Thoracic aorta (tissue), 2 donors: ENCODE measurements at places on chromosomes 3 and 15.

- no peak for DNase-seq
These were observed 38.3 kb downstream of the CPN2 start for GRCh38 chr3:194312743-194313281.

DNA sequence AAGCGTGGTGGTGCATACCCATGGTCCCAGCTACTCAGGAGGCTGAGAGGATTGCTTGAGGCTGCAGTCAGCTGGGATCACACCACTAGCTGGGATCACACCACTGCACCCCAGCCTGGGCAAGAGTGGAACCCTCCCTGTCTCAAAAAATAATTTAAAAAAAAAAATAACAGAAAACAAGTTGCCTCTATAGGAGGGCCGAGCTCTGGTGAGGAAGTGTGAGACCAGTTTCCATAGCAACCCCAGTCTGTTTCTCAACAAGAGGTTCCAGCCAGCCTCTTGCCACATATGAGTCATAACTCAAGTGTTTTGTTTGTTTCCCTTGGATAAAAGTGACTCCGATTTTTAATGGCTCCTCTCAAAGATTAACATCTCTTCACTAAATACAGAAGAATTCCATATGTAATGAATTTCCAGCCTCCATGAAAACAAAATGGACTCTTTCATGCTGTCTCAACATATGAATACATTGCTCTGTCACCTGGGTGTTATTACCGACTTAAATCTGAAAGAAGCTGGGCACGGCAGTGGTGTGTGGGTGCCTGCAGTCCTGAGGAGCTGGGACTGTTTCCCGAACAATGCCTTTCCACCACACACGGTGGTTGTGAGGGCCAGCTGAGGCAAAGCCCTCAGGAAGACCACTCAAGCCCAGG, 19.7 kb downstream of the TMEM43 start:
- peak; percentile 68 for DNase-seq

- no peak for DNase-seq
These were observed 114.2 kb upstream of the TJP1 start for GRCh38 chr15:29936353-29937049.

- DNase-seq: no peak
These were observed 200.1 kb downstream of the TLE3 start for GRCh38 chr15:69897471-69898237.

DNA sequence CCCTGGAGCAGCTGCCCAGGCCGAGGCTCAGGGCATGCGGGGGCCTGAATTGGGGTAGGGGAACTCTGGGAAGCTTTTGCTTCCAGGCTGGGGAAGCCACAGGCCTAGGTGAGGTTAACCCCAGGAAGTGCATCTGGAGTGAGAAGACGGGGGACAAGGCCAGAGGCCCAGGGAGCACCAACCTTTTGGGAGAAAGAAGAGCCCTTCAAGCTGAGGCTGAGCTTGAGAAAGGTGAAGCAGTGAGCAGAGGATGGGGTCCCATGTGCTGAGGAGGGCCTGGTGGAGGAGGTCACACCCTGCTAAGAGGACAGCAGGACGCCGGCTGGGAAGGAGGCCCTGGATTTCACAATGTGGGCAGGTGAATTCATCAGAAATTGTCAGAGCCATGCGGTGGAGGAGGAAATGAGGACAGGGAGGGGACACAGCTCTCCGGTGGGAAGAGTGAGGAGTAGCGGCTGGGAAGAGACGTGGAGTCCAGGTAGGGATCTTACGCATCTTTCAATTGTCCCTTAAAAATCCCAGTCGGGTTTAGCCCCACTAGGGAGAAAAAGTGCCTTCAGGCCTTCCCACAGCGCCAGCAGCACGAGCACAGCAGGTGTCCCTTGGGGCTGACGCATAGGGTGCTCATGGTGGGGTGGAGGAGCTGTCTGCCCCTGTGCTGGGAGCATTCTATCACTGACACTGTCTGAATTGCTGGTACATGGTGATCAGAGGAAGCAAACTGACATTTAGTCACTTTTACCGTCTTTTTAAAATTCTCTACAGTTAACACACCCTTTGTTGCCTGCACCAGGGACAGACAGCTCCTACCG, 50.9 kb downstream of the HCN4 start:
- no peak for DNase-seq

DNA sequence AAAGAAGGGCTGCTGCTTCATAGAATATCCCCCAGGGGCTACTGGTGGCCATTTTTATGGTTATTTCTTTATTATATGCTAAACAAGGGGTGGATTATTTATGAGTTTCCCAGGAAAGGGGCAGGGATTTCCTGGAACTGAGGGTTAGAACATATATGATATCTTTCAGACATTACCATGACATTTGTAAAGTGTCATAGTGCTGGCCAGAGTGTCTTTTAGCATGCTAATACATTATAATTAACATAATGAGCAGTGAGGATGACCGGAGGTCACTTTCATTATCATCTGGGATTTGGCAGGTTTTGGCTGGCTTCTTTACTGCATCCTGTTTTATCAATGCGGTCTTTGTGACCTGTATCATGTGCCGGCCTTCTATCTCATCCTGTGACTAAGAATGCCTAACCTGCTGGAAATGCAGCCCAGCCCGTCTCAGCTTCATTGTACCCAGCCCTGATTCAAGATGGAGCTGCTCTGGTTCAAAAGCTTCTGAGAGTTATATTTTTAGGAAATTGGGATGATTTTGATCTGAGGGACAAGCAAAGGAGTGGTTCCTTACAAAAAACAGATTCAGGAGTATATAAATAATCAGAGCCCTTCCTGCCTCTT, 9.1 kb upstream of the ZBTB20 start:
- no peak for DNase-seq

DNA sequence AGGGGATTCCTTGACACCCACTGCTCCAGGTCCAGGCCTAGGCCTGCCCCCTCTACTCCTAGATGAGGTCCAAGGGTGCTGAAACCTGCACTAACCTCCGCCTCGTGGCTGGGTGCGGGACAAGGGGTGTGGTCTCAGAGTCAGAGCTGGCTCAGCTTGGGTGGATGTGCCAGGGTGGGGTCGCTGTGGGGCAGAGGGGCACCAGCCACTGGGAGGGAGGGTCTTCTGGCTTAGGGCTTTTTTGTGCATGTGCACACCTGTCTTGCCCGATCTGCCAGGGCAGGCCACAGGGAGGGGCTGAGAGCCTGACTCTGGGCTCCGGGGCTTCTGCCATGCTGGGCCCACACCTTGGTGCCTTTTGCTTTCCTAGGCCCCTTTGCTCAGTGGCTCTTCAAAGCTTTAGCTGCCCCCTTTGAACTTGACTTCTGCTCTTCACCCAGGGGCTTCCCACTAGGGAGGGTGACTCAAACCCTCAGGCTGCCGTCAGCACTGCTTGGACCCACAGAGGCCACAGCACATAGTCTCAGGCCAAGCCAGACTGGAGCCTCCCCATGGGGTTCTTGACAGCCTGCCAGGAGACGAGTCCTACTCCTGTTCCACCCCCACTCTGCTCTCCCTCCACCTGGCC, 73.0 kb downstream of the KLF13 start:
- DNase-seq: no peak

GRCh38 chr3:11005686-11006256, 13.2 kb downstream of the SLC6A1 start:
- no peak for DNase-seq

DNA sequence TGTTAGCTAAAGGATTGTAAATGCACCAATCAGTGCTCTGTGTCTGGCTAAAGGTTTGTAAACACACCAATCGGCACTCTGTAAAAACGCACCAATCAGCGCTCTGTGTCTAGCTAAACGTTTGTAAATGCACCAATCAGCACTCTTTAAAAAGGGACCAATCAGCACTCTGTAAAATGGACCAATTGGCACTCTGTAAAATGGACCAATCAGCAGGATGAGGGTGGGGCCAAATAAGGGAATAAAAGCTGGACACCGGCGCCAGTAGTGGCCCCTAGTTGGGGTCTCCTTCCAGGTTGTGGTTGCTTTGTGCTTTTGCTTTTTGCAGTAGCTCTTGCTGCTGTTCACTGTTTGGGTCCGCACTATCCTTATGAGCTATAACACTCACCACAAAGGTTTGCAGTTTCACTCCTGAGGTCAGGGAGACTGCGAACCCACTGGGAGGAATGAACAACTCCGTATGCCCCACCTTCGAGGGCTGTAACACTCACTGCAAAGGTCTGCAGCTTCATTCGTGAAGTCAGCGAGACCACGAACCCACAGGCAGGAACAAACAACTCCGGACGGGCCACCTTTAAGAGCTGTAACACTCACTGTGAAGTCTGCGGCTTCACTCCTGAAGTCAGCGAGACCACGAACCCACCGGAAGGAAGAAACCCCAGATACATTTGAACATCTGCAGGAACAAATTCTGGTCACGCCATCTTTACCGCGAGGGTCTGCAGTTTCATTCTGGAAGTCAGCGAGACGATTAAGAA, 1.1 kb upstream of the SUCLG2 start:
- DNase-seq: no peak

DNA sequence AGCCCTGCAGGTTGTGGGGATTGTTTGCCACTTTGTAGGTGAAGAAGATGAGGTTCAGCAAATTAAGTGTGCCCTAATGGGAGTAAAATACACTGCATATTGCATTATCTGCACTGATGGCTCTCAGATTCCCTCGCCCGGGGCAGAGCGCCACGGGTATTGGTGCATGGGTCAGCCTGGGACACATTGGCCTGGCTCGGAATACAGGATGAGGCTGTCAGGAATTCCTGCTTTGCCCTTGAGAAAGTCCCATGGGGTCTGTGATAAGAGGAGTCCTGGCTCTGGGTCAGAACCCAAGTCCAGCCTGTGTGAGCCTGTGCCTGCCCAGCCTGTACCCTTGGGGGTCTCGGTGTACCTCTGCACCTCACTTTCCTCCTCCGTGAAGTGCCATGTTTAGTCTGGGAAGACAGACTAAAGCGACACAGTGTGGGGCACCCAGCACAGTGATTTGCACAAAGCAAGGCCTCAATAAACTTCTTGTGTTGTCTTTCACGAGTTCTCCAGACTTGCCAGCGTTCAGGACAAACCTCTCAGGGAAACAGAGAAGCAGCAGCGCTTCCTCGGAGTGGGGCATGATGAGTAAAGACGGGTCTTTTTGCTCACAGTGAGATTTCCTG, 107.6 kb downstream of the LRRK1 start:
- DNase-seq: no peak

GRCh38 chr3:53708001-53708621, 138.1 kb downstream of the CHDH start:
- DNase-seq: no peak

DNA sequence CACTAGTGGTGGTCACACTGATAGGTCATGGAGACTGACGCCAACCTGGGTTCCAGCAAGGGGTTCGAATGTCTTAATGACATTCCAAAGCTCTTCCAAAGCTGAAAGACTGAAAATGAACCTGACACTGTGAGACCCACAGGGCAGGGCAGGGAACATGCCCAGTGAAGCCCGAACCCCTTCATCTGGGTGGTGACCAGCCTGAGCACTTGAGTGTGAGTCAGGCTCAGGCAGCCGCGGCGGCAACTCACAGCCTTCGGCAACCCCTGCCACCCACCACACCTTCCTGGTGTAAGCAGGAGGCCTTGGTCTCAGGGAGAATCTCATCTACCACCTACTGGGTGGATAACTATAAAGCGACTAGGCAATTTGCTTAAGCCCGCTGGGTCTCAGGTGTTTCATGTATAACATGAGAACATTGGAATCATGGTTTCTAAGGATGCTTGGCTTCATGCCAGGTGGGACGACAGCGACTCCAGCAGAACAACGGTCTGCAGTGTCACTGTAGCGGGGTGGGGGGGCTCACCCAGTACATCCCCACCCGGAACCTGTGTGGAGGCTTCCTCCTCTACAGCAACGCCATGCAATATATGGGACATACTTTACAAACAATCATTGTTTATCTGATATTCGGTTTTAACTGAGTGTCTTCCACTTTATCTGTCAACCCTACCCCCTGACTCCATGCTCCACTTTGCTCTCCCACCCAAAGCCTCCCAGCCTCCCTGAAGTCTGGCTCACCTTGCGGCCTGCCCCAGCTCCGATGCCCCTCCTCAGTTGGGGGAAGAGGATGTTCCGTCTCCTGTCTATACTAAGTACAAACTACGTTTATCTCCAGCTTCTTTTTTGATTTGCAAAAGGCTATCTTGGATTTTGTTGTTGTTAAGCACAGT, 125.0 kb upstream of the MEF2A start:
- no peak for DNase-seq

- DNase-seq: no peak
These were observed 22.8 kb upstream of the CCDC50 start for GRCh38 chr3:191306428-191306827.

GRCh38 chr3:5195605-5196004, 8.1 kb downstream of the EDEM1 start:
- no peak for DNase-seq

- DNase-seq: no peak
These were observed 10.1 kb downstream of the TERC start for GRCh38 chr3:169754711-169755110.

DNA sequence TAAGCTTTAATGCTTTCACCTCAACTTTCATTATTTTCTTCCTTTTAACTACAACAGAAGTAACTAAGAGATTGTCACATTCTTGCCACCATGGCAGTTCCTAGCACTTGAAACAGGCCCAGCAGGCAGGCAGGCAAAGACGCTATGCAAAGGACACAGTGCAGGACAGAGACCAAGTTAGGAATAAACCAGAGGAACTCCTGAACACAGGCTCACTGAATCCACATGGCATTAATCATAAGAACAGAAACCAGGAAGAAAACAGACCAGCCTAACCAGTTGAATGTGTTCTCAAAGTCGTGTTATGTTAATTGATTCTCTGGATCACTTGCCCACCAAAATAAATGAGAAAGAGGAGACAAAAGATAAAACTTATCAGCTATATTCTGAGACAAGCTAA, 397.6 kb downstream of the TBL1XR1 start:
- no peak for DNase-seq

DNA sequence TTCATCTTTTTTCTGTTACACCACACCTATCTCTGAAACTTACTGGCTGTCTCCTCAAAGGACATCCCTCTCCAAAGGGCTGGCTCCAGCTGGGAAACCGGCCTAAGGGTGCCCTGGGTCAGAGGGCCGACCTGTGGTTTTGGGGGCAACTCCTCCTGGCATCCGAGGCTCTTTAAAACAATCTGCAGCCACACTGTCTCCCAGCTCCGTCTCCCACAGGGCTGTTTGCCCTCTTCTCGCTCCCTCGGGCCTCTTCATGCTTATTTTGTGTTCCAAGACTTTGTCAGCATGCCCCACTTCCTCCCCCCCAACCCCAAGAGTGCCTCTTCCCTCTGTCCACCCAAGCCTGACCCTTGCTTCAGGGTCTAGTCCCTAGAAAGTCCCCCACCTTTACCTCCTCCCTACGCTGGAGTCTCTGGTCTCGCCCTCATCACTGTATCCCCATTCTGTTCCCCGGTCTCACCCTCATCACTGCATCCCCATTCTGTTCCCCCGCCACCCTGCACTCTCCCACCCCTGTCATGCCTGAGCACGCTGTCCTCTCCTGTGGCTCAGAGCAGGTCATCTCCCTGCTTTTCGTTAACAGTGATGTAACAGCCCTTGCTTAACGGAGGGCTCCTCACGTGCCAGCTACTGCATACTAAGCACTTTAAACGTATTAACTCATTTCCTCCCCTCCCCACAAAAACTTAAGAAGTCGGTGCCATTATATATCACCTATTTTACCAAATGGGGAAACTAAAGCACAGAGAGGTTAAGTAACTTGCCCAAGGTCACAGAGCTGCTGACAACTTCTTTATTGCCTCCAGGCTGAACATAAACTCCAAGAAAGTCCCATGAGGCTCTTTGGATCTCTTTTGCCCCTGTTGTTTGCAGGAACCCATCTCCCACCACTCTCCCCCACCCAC, 1.1 kb upstream of the CSK start:
- no peak for DNase-seq

- DNase-seq: no peak
These were observed 251.6 kb downstream of the RBMS3 start for GRCh38 chr3:29532473-29532872.
